ENCODE measurements at places on chromosomes 16 and 17.

DNA sequence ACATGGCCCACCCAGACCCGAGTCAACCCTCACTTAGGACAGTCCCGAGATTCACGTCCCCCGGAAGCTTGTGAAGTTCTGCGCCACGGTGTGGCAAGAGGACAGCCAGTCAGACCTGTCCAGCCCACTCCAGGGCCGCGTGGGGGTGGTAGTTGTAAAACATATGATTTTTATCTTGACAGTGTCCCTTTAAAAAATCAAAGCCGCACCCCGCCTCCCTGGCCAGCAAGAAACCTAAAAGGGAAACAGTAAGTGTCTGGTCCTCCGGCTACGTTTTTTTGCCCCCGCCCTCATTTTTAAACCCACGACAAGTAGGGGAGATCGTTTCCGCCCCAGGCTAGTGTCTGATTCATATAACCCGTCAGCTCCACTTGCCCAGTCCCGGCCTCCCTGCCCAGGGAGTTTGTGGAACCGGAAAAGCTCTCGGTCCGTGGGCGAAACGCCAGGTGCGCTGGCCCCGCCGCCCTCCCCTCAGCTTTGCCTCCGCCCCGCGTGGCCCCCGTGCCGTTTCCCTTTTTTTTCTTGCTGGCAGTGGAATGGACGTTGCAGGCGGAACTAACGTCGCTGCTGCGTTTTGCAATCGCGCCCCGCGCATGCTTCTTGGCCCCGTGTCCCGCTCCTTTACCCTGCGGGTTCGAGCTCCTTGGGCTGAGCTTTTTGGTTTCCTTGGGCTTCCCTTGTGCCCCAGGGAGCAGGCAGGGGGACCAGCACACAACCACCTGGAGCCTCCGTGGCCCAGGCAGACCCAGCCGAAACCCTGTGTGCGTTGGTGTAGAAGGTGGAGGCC lies 13.3 kb upstream of the NUDT16L1 start:
- no peak for DNase-seq

- no peak for DNase-seq
These were observed 148.2 kb upstream of the GOT2 start for GRCh38 chr16:58882292-58882691.

DNA sequence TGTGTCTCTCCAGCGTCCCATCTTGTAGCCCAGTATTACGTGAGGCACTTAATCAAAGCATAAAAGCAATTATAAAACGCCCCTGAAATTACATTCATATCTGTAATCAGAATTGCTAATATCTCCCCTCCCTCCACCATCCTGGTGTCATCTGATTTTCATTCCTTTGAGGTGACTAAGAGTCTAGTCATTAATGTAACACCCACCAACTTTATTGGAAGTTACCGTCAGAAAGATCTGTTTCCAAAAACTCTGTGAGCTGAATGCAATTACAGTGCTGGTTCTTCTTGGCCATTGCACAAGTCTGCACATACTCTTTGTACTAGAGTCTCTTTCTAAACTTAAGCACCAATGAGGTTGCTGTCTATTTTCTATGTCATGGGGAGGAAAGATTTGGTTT lies 12.5 kb upstream of the MAF start:
- no peak for DNase-seq

GRCh38 chr17:72165867-72166439 lies 45.1 kb downstream of the SOX9 start:
- DNase-seq = no peak

DNA sequence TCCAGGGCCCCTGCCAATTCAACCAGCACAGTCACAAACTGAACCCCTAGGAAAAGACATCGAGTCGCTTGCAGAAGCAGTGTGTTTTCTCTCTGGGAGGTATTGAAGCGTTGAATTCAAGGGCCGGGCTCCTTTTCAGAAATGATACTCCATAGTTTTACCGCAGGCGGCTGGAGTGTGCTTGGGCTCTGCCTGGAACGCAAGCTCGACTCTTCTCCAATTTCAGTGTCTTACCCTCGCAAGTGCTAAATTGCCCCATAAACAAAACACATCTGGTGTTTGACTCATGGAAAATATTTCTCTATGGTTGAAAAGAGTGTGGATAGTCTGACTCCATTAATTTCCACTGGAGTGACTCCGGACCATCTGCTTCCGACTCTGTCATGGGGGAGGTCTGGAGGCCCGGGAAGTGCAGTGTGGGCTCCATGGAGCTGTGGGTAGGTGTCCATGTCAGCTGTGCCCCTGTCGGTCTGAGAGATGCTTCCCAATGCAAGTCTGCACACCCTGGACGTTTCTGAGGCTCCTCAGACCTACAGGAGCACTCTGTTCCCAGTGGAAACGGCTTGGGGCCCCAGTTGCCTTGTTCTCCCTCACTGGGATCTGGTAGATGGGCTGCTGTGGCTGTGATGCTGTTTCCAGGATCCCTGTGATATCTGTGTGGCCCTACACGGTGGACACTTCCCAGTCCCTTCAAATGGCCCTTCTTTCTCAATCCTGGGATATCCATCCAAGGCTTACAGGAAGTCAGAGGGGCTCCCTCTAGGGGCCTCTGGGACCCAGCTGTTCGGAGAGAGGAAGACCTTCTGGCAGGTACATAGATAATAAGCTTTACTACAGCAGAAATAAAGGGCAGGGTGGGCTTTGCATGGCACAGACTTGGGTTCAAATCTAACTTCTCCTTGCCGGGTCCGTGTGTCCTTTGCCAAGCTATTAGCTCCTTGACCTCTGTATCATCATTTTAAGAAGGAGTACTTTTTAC lies 119.8 kb upstream of the CDH13 start:
- DNase-seq = no peak
